NCI-H446 (cell line): ENCODE measurements at places on chromosomes 6 and 20.

GRCh38 chr20:56187534-56188165, 60.9 kb upstream of the MC3R start:
- DNase-seq: peak; percentile 16

- no peak for DNase-seq
Measured at GRCh38 chr6:14206391-14206790, 88.8 kb downstream of the CD83 start.

GRCh38 chr20:38197217-38197616, 32.1 kb upstream of the TGM2 start:
- no peak for DNase-seq

DNA sequence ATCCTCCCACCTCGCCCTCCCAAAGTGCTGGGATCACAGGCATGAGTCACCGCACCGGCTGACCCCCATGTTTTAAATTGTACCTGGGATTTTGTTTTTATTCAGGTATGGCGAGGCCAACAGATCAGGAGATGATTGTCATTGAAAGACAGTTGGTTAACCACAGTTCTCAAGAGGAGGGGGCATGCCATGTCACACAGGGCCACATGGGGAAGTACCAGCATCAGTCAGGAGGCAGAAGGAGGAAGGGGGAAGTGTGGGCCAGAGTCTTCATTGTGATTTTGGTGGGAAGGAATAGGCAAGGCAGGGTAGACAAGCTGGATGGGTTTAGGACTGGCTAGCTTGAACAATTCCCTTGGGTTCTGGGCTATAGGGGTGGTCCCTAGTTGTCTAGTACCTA, 9.9 kb upstream of the MMP9 start:
- no peak for DNase-seq

DNA sequence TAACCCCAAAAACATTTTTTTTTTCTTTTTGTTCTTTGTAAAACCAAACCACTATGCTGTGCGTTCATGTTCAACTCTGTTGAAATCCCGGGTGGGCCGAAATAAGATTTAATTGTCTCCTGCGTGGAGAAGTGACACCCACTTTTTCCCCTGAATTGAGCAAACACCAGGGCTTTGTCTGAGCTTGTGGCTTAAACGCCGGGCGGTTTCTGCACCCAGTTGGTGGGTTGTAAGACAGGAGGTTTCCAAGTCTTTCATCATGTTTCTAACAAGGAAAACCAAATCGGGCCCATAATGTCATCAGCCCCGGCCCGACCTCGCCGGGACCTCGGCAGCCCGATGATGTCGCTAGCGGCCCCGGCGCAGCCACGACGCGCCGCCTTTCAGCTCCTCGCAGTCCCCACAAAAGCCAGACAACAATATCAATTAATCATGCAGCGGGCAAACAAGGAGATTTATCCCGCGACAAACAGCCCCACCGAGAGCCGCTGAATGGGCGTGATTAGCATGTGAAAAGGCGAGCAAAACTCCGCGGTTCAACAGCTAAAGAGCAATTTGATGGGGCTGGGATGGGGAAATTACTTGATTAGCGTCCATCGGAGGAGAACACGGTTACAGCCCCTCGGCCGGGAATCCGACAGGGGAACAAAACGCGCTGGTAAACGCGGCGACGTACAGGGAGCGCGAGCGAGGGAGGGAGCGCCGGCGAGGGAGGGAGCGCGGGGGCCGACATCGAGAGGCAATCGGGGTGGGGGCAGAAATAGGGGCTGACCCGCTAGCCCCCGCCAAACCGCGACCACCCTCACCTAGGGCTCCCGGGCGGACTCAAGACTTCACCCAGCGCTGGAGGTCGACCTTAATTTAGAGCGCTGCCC, 5.3 kb downstream of the LINC00237 start:
- no peak for DNase-seq

GRCh38 chr6:151870375-151870774, 62.9 kb downstream of the ESR1 start:
- DNase-seq: no peak

- peak; percentile 36 for DNase-seq
Measured at GRCh38 chr6:14035071-14035847, 82.3 kb upstream of the CD83 start.

- no peak for DNase-seq
Measured at GRCh38 chr6:138094260-138094659, 13.0 kb downstream of the PERP start.

DNA sequence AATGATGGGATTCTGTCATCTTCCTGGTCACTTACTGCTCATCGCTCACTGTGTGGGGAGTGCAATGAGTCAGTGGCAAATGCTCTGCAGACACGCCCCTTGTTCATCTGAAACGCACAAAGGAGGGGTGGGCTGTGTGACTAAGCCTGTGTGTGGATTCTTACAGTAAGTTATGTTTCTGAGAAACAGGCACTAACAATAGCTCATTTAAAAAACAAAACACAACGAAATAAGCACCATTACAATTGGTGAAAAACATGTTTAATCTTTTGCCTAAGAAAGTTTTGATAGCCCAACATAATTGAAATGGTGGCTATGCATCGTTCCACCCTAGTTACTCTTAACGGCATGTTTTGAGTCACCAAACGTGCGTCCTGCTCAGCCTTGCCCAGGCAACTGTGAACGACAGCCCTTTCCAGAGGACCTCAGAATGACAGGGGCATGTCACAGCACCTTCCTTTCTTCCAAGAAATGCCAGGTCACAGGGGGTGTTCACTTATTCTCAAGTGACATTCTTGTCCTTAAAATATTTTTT, 118.4 kb upstream of the SGK1 start:
- no peak for DNase-seq

GRCh38 chr6:22152841-22153240, 144.0 kb downstream of the PRL start:
- DNase-seq: no peak

- no peak for DNase-seq
Measured at GRCh38 chr20:46592580-46593362, 42.3 kb upstream of the OCSTAMP start.

GRCh38 chr20:37230200-37230599, 31.4 kb downstream of the GHRH start:
- no peak for DNase-seq

DNA sequence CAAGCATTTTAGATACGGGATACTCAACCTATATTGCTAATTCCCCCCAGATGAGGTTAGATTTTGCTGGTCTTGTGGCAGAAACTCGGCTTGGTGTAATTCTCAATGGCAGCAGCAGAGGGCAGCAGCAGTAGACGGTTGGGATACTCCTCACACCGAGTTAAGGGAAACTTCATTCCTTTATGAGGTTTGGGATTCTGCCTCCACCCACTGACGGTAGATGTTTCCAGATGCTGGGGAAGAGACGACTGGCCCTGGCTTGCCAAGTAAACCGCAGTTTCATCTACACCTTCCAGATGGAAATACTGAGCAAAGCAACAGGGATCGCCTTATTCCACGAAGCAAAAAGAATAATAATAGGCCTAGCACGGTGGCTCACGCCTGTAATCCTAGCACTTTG, 8.2 kb upstream of the TBC1D7 start:
- DNase-seq: peak; percentile 77

GRCh38 chr6:60670036-60670435, 1616.0 kb downstream of the KHDRBS2 start:
- no peak for DNase-seq

GRCh38 chr6:137399881-137400443, 94.2 kb downstream of the OLIG3 start:
- DNase-seq: no peak

DNA sequence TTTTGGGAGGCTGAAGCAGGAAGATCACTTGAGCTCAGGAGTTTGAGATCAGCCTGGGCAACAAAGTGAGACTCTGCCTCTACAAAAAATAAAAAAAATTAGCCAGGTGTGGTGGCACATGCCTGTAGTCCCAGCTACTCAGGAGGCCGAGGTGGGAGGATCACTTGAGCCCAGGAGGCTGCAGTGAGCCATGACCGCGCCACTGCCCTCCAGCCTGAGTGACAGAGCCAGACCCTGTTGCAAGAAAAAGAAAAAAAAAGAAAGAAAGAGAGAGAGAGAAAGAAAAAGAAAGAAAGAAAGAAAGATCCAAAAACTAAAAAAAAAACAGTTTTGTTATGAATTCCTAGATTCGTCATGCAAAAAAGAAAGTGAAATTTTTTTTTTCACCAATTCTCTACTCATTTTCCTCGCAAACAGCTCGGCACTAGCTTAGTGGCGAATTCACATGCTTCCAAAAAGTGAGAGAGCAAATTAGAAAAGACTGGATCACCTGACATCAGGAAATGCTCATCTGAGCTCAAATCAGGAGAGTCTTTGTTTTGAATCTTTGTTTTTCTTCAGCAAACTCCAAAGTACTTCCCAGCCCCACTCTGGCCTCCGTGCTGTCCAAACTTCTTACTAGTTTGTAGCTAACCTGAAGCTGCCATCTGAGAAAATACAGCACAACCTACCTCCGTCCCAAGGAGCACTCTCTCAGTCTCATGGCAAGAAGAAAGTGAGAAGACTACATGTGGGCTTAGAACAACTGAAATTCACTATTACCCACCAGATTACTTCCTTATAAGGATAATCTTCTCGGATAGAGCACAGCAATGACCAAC, 27.0 kb downstream of the IPCEF1 start:
- no peak for DNase-seq

GRCh38 chr20:16692442-16692841, 37.4 kb upstream of the SNRPB2 start:
- DNase-seq: no peak

- no peak for DNase-seq
Measured at GRCh38 chr6:149046822-149047246, 270.7 kb upstream of the TAB2 start.

DNA sequence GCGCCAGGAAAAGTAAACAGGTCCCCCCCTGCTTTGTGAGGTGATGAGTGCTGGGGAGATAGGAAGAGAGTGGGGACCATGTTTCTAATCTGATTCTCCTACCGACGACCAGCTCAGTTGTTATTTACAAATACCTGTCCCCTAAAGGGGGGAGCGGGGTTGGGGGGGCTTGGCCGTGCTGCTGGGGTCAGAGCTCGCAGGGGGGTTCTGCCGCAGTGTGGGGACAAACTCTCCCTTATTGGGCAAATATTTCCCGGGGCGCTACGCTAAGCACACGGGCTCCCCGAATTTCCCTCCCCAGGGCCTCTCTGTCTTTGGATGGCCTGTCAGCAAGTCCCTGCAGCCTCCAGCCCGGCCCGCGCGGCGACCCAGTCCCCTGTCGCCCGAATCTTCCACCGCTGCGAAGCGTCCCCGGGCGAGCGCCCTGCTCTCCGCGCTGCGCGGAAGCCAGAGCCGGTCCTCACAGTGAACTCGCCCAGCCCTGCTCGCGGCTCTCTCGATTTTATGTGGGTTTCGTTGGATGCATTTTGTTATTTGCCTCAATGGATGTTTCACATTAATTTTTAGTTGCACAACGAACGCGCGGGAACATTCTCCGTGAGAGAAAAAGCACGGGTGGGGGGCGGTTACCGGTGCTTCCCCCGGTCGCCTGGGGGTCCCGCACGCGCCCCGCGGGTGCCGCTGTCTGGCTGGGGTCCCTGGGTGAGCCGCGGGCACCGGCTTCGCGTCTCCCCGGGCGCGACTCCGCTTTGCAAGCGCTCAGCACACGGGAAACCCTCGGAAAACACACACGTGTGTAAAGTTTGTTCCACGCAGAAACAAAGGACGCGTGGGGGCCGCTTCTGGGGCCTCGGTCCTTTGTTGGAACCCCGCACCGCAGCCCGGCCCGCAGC, 1.5 kb upstream of the STX16 start:
- DNase-seq: no peak

- no peak for DNase-seq
Measured at GRCh38 chr6:44304282-44305199, 8.6 kb downstream of the AARS2 start.

- no peak for DNase-seq
Measured at GRCh38 chr20:33681728-33682353, 4.3 kb downstream of the E2F1 start.

DNA sequence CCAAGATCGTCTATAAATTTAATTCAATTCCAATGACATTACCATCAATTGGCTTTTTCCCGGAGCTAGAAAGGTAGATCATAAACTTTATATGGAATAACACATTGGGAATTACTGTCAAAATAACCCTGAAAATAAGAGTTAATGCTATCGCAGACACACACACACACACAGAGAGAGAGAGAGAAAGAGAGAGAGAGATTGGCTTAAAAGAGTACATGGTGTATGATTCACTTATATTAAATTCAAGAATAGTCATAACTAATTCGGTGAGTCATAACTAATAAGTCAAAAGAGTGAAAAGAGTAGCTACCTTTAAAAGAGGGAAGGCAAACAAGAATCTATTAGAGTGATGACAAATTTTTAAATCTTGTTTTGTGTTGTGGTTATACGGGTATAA, 425.5 kb downstream of the TBC1D32 start:
- DNase-seq: no peak

GRCh38 chr6:1334684-1335083, 22.8 kb downstream of the FOXQ1 start:
- DNase-seq: no peak

GRCh38 chr6:116665464-116665863, 3.1 kb downstream of the ZUP1 start:
- no peak for DNase-seq

- no peak for DNase-seq
Measured at GRCh38 chr6:79048611-79049010, 29.4 kb downstream of the PHIP start.

DNA sequence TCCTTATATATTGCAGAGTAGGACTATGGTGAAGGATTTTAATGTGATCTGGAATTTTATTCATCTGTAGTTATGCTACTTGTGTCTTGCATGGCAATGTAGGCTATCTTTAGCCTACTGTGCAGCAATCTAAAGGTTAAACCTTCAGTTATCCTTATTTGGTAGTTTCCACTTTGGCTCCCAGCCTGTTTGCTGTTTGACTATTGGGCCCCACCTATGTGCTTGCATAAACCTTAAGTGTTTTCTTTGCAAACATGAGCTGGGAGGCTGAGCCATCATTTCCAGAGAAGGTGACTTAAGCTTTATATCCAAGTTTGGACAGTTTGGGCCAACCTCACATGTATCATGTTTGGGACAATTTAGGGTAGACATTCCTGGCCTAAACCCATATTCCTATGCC, 537.5 kb downstream of the BTBD3 start:
- no peak for DNase-seq

GRCh38 chr6:29641430-29642148, 8.6 kb upstream of the GABBR1 start:
- DNase-seq: no peak

GRCh38 chr6:137937834-137938233, 70.8 kb downstream of the TNFAIP3 start:
- no peak for DNase-seq

DNA sequence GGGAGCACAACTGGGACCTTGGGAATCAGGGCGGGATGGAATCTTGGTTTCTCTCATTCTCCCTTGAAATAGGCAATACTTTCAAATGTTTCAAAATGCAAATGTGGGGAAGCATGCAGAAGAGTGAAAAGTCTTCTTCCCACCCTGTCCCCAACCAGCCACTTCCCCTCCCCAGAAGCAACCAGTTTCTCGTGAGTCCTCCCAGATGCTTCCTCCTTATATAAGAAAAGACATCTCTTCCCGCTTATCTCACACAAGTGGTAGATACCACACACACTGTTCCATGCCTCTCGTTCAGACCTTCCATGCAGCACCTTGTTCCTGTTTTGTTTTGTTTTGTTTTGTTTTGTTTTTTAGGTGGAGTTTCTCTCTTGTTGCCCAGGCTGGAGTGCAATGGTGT, 25.1 kb downstream of the HCK start:
- no peak for DNase-seq

- peak; percentile 15 for DNase-seq
Measured at GRCh38 chr6:83696674-83697073, 12.2 kb downstream of the SNAP91 start.
